ENCODE measurements at places on chromosomes 16 and 17.

DNA sequence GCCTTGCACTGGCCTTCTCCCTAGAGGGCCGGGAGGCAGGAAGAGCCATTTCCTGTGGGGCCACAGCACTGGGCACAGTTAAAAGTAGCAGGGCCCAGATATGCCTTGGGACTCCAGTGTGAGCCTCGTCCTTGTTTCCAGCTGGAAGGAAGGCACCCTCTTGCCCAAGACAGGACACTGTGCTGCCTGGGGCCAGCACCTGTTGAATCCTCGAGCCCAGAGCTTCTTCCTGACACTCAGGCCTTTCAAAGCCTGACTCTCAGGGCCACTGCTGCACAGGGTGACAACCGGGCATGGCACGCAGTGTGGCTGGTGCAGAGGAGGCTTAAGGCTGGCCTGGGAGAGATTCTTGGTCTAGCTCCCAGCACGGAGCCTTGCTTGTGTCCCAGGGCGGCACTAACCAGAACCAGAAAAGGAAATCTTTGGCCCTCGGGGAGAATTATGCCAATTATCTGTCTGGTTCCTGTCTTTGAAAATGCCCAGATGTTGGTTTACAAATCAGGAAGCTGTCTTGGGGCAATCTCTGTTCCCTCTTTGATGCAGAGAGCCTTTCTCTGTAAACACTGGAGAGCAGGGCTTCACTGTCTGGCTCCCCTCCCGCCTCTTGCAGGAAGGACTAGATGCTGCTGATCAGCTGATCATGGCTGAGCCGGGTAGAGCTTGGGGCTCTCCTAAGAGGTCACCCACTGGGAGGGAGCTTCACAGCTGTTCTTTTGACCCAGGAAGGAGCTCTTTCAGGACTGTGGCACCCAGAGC lies 11.1 kb downstream of the LDHD start:
- no peaks in the 10 kb centered on the region for H3K27me3 ChIP-seq
- H3K4me1 ChIP-seq: peaks cover 64% of the 10 kb centered on the region
- H3K4me3 ChIP-seq: no peak overlapping the region
- H3K36me3 ChIP-seq: no peaks in the 10 kb centered on the region

- H3K4me3 ChIP-seq: no peak overlapping the region
- no peaks in the 10 kb centered on the region for H3K4me1 ChIP-seq
- no peak for DNase-seq
- H3K27ac ChIP-seq: no peak overlapping the region
- H3K36me3 ChIP-seq: peaks cover 26% of the 10 kb centered on the region
- no peaks in the 10 kb centered on the region for H3K27me3 ChIP-seq
Measured at GRCh38 chr17:49292901-49293300, 62.3 kb upstream of the PHOSPHO1 start.

DNA sequence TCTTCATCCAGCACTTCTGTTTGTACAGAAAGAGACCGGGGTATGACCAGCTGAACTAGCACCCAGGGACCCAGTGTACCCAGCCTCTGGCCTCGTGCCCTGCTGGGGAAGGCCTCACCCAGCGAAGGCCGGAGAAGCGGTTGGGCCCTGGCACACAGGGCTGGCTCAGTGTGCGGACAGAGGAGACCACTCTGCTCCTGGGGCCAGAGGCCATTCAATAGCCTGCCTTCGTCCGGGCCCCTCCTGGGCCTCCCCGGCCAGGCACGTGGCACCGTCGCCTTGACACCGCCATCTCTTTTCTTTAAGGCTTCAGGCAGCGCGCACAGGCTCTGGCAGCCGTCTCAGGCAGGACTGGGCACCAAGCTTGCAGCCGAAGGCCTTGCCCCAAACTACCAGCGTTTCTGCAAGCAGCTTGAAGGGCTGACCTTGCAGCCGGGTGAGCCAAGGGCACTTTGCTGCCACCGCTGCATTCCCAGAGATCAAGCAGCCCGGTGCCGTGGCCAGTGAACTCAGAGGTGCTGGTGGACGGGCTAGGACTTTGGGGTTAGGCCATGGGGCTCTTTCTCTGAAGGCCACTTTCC lies 8.0 kb downstream of the TAX1BP3 start:
- H3K27ac ChIP-seq: peak overlapping the region; percentile 81
- DNase-seq: peak; percentile 51
- no peaks in the 10 kb centered on the region for H3K27me3 ChIP-seq
- H3K36me3 ChIP-seq: peaks cover 65% of the 10 kb centered on the region

GRCh38 chr17:45848405-45848804 lies 3.7 kb downstream of the SPPL2C start:
- no peak overlapping the region for H3K4me3 ChIP-seq
- DNase-seq: no peak
- H3K4me1 ChIP-seq: no peaks in the 10 kb centered on the region
- no peak overlapping the region for H3K27ac ChIP-seq
- no peaks in the 10 kb centered on the region for H3K36me3 ChIP-seq

- no peaks in the 10 kb centered on the region for H3K27me3 ChIP-seq
- peaks cover 28% of the 10 kb centered on the region for H3K4me1 ChIP-seq
- no peak overlapping the region for H3K27ac ChIP-seq
- no peak for DNase-seq
- no peak overlapping the region for H3K4me3 ChIP-seq
- no peaks in the 10 kb centered on the region for H3K36me3 ChIP-seq
Measured at GRCh38 chr17:77282524-77283515, 142.1 kb downstream of the SEC14L1 start.

DNA sequence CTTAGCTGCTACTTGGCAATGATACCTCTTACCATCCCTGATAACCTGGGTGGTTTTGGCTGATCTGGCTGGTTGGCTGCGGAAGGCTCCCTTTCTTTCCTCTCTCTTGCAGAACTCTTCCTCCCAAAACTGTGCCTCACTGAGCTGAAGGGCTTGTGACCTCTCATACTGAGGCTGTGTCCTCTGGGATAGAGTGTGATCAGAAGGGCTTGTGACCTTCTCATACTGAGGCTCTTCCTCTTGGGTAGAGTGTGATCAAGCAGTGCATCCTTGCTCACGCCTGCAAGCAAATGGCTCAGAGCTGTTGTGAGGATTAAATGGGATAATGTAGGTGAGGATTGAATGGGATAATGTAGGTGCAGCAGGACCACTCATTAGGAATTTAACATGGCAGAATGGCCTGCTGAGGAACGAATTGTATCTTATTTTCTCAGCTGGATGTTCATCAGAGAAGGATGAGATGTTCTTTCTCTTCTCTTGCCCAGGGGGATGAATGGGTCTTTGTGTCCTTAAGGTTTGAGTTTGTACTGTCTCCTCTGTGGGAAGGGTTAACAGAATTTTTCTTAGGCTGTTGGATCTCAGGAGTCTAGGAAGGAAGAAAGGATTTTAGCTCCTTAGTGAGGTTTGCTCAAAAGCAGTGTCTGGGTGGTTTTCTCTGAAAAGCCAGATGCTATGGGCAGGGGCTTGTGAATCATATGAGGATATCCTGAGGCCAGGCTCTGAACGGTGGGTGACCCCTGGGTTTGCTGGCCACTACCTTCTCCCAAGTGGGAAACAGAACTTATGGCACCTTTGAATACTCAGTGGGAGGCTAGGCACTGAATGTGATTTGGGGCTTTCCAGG lies 130.0 kb upstream of the HS3ST2 start:
- H3K36me3 ChIP-seq: no peaks in the 10 kb centered on the region
- no peak overlapping the region for H3K4me3 ChIP-seq
- H3K27ac ChIP-seq: no peak overlapping the region
- H3K4me1 ChIP-seq: peaks cover 9% of the 10 kb centered on the region
- peaks cover 7% of the 10 kb centered on the region for H3K27me3 ChIP-seq
- DNase-seq: no peak

- H3K4me1 ChIP-seq: peaks cover 15% of the 10 kb centered on the region
- no peak for DNase-seq
- no peaks in the 10 kb centered on the region for H3K27me3 ChIP-seq
- H3K4me3 ChIP-seq: no peak overlapping the region
Measured at GRCh38 chr16:67015313-67015731, 13.6 kb upstream of the CBFB start.

DNA sequence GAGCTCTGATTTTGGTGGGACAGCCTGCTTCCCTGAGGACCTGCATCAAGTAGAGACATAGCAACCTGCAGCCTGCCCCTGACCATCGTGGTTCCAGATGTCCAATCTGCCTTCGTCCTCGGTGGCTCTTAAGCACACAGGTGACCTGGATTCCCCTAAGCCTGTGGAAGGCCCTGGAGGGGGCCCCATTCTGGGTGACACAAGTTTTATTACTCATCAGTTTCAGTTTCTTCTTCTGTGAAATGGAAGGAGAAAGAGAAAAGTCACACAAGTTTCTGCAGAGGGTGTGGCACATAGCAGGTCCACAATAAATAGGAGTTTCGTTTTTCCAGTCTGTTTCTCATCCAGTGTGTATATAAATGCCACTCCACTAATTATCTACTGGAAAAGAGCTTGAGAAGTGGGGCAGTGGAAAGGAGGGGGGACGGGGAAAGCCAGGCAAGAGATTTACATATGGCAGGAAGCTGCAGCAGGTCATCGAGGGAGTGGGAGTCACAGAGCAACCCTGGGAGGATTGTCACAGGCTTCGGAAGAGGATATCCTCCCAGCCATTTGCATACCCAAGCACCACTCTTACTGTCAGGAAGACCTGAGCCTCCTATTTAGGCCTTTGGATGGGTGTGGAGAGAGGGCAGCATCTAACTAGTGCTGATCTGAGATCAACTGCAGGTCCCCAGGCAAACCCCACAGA lies 10.0 kb upstream of the NOS2 start:
- DNase-seq: no peak
- H3K27me3 ChIP-seq: no peaks in the 10 kb centered on the region
- H3K4me1 ChIP-seq: peaks cover 4% of the 10 kb centered on the region

GRCh38 chr16:55149622-55150021 lies 174.4 kb upstream of the IRX6 start:
- H3K27me3 ChIP-seq: no peaks in the 10 kb centered on the region
- H3K27ac ChIP-seq: no peak overlapping the region
- no peaks in the 10 kb centered on the region for H3K4me1 ChIP-seq

- H3K27ac ChIP-seq: no peak overlapping the region
- H3K4me3 ChIP-seq: no peak overlapping the region
- DNase-seq: no peak
- no peaks in the 10 kb centered on the region for H3K27me3 ChIP-seq
Measured at GRCh38 chr17:40399185-40399584, 18.5 kb downstream of the TOP2A start.

DNA sequence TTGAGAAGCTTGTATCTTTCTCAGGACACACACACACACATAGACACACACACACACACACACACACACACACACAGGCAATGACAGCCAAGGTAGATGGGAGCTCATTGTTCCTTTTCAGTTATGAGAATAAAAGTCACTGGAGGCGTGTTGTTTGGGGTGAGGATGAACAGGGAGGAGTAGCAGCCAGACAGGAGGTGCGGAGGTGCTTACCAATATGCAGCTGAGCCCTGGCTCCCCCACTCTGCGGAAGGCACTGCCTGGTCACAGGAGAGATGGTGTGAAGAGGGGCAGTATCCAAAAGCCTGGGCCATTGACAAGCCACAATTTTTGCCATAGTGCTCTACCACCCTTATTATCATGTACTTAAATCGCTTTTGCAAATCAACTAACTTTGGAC lies 77.4 kb downstream of the CBLN1 start:
- no peaks in the 10 kb centered on the region for H3K36me3 ChIP-seq
- no peak overlapping the region for H3K4me3 ChIP-seq
- no peak overlapping the region for H3K27ac ChIP-seq
- H3K27me3 ChIP-seq: peaks cover 13% of the 10 kb centered on the region

- no peak overlapping the region for H3K4me3 ChIP-seq
- H3K27me3 ChIP-seq: no peaks in the 10 kb centered on the region
- peaks cover 4% of the 10 kb centered on the region for H3K36me3 ChIP-seq
- H3K4me1 ChIP-seq: peaks cover 40% of the 10 kb centered on the region
- H3K27ac ChIP-seq: peak overlapping the region; percentile 15
- DNase-seq: no peak
Measured at GRCh38 chr17:77456951-77457548, 316.3 kb downstream of the SEC14L1 start.

GRCh38 chr17:32854832-32855389 lies 22.0 kb downstream of the MYO1D start:
- no peak overlapping the region for H3K27ac ChIP-seq
- no peaks in the 10 kb centered on the region for H3K36me3 ChIP-seq
- DNase-seq: no peak
- H3K4me1 ChIP-seq: no peaks in the 10 kb centered on the region

- H3K4me1 ChIP-seq: peaks cover 21% of the 10 kb centered on the region
- H3K27ac ChIP-seq: peak overlapping the region; percentile 52
- H3K27me3 ChIP-seq: no peaks in the 10 kb centered on the region
- peak overlapping the region; percentile 84 for H3K4me3 ChIP-seq
Measured at GRCh38 chr16:1781254-1781653, 1.1 kb downstream of the SPSB3 start.

DNA sequence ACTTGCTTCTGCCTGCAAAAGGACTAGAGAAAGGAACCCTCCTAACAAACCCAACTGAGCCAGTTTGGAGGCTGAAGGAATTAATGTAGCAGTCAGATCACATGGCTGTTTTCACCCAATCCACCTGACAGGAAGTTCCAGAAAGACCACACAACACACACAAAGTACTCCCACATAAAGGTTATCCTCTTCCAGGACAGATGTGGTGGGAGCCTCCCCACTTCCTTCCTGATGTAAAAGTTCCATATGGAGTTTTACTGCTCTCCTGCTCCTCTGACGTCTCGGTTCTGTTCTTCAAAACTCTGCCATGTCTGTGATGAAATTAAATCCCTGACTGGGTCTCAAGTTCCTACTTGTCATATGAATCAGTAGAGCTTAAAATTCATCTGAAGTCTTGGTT lies 497.0 kb upstream of the HSBP1 start:
- no peaks in the 10 kb centered on the region for H3K36me3 ChIP-seq
- no peaks in the 10 kb centered on the region for H3K27me3 ChIP-seq
- H3K4me1 ChIP-seq: no peaks in the 10 kb centered on the region
- no peak for DNase-seq
- no peak overlapping the region for H3K27ac ChIP-seq

DNA sequence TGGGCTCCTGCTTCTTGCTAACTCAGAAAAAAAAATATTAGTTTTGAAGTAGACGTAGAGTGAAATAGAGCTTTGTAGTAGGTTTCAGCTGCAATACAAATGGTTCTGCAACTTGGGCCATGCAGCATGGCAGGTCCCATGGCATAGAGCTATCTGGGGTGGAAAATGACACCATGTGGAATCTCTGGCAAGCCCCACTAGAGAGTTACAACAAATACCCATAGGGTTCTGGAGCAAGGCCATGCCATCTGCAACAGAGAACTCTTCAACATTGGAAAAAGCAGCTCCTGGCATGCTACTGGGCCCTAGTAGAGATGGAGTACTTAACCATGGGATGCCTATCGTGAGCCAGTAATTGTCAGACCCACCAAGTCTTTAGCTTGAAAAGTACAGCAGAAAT lies 25.3 kb upstream of the RBBP6 start:
- no peak overlapping the region for H3K4me3 ChIP-seq
- H3K36me3 ChIP-seq: no peaks in the 10 kb centered on the region
- DNase-seq: no peak
- no peak overlapping the region for H3K27ac ChIP-seq

DNA sequence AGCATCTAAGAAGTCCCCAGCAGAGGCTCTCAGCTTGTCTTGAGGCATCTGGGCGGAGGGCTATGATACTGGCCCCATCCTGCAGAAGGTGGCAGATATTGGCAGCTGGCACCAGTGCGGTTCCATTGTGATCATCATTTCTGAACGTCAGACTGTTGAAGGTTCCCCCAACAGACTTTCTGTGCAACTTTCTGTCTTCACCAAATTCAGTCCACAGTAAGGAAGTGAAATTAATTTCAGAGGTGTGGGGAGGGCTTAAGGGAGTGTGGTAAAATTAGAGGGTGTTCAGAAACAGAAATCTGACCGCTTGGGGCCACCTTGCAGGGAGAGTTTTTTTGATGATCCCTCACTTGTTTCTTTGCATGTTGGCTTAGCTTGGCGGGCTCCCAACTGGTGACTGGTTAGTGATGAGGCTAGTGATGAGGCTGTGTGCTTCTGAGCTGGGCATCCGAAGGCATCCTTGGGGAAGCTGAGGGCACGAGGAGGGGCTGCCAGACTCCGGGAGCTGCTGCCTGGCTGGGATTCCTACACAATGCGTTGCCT lies at the start of gene CIITA:
Gene CIITA, plus strand, starts transcription at position 404 of the 543 bp plus-strand sequence. Its CDS starts 129 bp downstream, at position 533.
- no peak within 1 kb of the TSS for H3K4me3 ChIP-seq
- peak; percentile 65 for DNase-seq
- H3K27me3 ChIP-seq: peaks cover 20% of the 10 kb centered on the region
- no peaks in the 10 kb centered on the region for H3K36me3 ChIP-seq
- H3K27ac ChIP-seq: peak within 1 kb of the TSS; percentile 20
- H3K4me1 ChIP-seq: peaks cover 7% of the 10 kb centered on the region
